ENCODE measurements at places on chromosomes 11 and 22.
A peak's percentile ranks its signal among the peaks of the same experiment; 100 is the strongest.

DNA sequence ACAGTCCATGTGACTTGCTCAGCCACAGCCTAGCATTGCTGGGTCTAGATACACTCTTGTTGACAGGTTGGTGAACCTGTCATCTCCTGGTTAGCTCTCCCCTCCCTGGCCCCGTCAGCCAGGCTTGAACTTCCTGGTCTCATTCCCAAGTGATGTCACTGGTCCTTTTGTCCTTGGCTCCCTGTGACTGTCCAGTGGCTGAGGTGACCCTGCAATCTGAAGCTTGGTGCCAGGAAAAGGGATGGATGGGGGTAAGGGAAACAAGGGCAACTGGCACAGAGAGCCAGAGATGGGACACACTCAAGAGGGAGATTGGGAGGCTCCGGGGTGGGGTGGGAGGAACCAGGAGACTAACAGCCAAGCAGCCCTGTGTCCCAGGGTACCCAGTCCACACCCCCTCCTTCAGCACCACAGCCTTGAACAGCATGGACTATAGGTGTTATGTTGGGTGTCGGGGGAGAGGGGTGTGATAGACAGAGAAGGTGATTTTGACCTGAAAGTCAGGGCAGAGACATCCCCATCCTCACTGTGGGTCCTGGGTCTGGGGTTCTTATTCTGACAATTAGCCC lies 63.8 kb upstream of the THY1 start:
- no peak for DNase-seq

- peak; percentile 10 for DNase-seq
Measured at GRCh38 chr22:49632199-49633009, 195.3 kb downstream of the BRD1 start.

DNA sequence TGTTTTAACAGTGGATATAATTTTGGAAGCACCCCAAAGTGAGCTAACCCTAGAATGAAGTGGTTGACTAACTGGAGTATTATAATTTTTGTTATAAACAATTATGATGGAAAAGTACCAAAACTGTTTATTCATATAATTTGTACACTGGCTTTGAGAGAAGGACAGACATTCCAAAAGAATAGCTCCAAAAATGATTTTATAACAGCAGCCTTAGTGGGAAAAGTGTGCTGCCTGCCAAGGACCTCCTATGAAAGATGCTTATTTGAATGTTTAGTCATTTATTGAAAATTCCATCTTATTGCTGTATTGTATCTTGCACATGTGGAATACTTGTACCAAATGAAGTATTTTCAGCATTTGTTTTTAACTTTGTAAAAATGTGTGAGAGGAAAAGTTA lies 169.8 kb downstream of the GUCY1A2 start:
- DNase-seq, result no peak

- DNase-seq, result no peak
Measured at GRCh38 chr11:15157181-15157580, 42.5 kb downstream of the INSC start.

GRCh38 chr22:45867118-45867905 lies 109.7 kb downstream of the WNT7B start:
- DNase-seq, result no peak

GRCh38 chr11:124329787-124330478 lies 9.9 kb upstream of the OR8D2 start:
- DNase-seq, result no peak

GRCh38 chr11:74011360-74012073 lies 2.6 kb upstream of the UCP3 start:
- no peak for DNase-seq

- DNase-seq, result no peak
Measured at GRCh38 chr22:41822317-41823057, 10.4 kb upstream of the SREBF2 start.

DNA sequence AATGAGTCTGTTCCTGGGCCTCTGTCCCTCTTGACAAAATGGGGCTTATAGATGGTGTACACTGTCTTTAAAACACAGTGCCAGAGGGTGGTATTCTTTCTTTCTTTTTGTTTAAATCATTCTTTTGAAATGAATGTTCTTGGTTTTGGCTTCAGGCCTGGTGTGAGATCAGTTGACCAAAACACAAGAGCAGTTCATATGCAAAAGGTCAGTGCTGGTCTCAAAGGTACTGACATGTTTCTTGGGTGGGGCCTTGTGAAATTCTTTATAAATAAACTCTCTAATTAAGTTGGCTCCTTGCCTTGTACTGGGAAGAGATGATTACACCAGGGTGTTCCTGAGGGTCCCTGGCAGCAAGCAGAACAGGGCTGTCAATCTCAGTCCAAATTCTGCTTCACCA lies 110.0 kb downstream of the FBXO7 start:
- no peak for DNase-seq

- no peak for DNase-seq
Measured at GRCh38 chr22:46933040-46933930, 170.8 kb downstream of the TBC1D22A start.

GRCh38 chr11:33544593-33545373 lies 155.8 kb downstream of the C11orf91 start:
- no peak for DNase-seq

DNA sequence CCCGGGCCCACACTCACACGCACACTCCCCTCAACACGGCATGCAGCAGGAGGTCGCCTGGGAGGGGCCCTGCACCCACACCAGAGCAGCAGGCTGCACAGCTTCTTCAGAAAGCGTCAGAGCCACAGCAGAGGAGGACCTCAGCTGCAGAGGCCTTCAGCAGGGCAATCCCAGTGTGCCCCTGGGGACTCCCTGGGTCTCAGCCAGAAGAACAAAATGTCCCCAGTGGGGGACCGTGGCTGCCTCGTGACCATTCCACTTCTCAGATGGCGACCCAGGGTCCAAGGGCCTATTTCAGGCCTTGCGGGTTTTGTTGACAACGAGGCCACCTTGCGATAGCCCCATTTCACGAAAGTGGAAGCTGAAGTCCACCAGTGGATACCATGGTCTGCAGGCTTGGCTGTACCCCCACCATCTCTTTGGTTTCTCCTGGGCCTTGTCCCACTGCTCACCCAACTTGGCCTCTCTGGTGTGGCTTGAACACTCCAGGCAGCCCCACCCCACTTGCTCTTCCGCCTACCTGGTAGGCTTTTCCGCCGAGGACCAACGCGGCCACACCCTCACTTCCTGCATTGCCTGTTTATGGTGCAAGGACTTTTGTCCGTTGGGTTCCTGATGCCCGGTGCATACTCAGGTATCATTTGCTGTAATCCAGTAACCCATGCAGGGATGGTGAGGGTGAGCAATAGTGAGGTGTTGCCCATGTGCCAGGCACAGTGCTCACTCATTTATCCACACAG lies 38.1 kb downstream of the MB start:
- no peak for DNase-seq

- DNase-seq, result no peak
Measured at GRCh38 chr11:42239188-42239587, 779.7 kb upstream of the LRRC4C start.

- DNase-seq, result no peak
Measured at GRCh38 chr22:17794726-17795542, 20.7 kb upstream of the BID start.

GRCh38 chr11:110988671-110989070 lies 256.9 kb upstream of the POU2AF2 start:
- DNase-seq, result no peak

GRCh38 chr11:34926831-34927132 lies 10.4 kb downstream of the PDHX start:
- DNase-seq, result no peak

GRCh38 chr11:8759634-8760033 lies 77.0 kb downstream of the RPL27A start:
- no peak for DNase-seq

GRCh38 chr11:82776377-82776776 lies 42.7 kb upstream of the FAM181B start:
- DNase-seq, result peak; percentile 15

GRCh38 chr22:38921120-38921519 lies 36.3 kb upstream of the APOBEC3A start:
- no peak for DNase-seq

DNA sequence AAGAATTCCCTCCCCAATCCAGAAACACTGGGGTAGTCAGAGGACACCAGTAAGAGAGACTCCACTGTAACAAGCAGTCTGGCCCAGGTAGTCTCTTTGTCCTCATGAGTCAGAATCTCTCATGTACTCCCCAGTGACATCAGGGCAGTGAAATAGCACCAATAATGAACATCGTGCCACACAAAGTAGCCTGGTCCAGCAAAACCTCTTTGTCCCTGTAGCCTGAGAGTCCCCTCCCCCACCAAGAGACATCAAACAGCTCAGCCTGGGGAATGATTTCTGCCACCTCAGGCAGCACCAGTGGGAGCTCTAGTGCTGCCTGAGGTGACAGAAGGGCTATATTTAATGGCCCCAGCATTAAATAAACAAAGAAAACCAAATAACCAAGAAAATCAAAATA lies 88.1 kb downstream of the SBF2 start:
- DNase-seq, result no peak

GRCh38 chr11:127493330-127494022 lies 492.9 kb upstream of the KIRREL3 start:
- DNase-seq, result no peak

DNA sequence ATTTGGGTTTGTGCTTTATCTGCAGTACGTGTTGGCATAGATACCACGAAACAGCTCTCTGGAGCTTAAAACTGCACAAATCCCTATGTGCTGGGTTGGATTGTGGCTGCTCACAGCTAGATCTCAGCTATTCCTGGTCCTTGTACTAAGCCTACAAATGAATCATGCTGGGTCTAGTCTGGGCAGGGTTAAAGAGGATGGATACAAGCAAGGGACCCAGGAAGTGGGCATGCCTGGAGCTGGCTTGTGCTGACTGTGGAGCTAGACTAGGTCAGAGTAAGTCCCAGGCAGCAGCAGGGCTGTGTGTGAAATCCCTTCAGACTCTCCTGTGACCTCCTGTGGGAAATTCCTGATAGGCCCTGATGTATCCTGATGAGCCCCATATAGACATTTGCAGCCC lies 3.9 kb upstream of the E2F8 start:
- no peak for DNase-seq

- no peak for DNase-seq
Measured at GRCh38 chr11:65423516-65424204, 1.1 kb downstream of the NEAT1 start.

DNA sequence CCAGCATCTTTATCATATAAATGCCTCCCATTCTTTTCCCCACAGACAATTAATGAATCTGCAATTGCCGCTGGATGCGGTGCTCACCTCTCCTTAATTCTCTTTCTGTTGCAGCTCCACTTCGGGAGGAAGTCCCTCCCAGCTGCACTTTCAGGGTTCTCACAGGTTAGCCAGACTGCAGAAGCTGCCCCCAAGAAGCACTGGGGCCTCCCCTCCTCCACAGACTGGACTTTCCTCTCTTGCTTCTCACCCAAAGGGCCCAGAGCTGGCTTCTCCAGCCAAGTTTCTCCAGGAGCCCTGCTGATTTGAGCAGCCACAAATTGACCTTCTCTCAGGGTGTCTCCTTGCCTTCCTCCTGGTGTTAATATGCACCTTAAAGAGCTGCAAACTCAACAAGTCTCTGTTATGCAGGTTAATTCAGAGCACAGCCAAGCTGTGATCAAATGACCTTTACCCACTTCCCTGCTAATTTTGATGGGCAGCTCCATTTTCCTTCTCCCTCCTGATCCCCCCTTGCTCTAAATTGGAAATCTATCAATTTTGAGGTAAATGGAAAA lies 298.9 kb downstream of the BUD13 start:
- no peak for DNase-seq

- no peak for DNase-seq
Measured at GRCh38 chr11:67665541-67666302, 8.7 kb downstream of the ALDH3B2 start.

DNA sequence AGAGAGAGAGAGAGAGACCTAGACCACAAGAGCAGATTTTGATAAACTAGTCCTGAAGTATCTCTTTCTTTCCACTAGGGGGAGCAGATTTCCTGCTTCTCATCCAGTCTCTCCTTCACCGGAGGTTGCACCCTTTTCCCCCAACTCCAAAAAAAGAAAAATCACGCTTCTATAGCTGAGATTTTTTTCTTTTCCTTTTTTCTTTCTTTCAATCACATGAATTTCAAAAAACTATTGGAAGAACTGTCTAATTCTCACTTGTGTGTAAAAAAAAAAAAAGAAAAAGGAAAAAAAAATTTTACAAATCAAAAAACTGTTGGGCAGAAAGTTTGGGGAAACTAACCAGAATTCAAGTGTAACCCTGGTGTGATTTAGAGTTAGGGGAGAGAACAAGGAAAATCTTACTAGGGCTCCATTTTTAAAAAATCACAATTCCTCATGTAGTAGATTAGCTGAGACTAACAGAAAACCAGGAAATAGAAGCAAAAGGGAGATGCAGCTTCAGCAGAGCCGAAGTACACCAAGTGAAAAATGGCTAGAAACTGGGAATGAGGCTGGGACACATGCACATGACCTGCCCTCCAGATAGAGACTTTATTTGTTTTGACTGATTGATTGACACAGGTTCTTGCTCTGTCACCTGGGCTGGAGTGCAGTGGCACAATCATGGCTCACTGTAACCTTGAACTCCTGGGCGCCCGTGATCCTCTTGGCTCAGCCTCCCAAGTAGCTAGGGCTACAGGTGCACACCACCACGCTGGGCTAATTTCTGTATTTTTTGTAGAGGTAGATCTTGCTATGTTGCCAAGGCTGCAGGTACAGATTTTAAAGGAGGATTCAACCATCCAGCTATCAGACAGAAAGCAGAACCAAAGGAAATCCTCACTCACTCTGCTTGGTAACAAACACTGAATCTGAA lies 27.1 kb downstream of the SDHD start:
- DNase-seq, result no peak

- no peak for DNase-seq
Measured at GRCh38 chr11:101090679-101091270, 38.8 kb downstream of the PGR start.

GRCh38 chr11:129864811-129865210 lies 30.6 kb downstream of the NFRKB start:
- DNase-seq, result no peak
